Sigmoid colon (tissue), 7 donors: ENCODE measurements at places on chromosomes 3 and 15. TPM values are rescaled to one million over a fixed set of nuclear protein-coding genes. Genes with fewer than 3 reads are reported as not detected.

- no peak overlapping the region for H3K27ac ChIP-seq
- H3K4me3 ChIP-seq, result no peak overlapping the region
- no peak for DNase-seq
- H3K4me1 ChIP-seq, result no peaks in the 10 kb centered on the region
These were observed 39.6 kb downstream of the GPR160 start for GRCh38 chr3:170077361-170077760.

DNA sequence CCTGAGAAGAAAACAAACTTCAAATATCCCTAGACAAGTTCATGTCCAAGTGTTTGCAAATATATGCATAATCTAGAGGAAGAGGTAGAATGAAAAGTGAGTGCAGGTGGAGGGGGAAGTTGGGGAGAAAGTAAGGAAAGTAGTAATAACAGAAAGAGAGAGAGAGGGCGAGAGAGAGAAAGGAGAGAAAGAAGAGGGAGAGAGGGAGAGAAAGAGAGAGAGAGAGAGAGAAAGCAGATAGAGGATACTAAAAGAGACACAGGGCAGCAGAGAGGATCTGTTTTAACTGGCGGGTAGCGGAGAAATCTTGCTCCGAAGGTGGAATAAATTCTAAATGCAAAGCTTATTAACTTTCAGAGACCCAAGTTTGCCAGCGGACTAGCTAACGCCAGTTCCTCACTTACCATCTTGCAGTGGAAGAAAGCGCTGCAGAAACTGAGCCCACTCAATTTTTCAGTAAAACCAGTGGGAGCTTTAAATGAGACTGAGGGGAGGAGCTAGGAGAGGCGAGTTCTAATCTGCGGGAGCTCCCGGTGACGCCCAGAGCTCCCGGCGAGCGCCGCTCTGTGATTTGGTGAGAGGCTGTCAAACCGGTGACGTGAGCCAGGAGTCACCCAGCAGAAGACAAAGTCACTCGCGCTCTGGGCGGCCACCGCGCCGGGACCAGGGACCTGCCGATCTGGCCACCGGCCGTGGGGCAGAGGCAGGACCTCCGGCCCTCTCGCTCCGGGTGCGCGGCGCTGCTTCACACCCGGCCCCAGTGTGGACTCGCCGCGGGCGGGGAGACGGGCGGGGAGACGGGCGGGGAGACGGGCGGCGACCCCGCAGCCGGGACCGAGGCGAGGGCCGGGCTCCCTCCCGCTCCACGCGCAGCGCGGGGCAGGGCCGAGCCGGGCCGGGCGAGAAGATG is at the start of gene GMNC:
Gene GMNC, minus strand, starts transcription at position 486 of the 910 bp plus-strand sequence. Its CDS starts 79 bp downstream, at position 407.
- H3K27ac ChIP-seq, result peak within 1 kb of the TSS; percentile 82
- no peaks in the 10 kb centered on the region for H3K36me3 ChIP-seq
- no peaks in the 10 kb centered on the region for H3K4me1 ChIP-seq
- no peaks in the 10 kb centered on the region for H3K27me3 ChIP-seq
- H3K4me3 ChIP-seq, result peak within 1 kb of the TSS; percentile 86

GRCh38 chr3:34856081-34856947 is 783.0 kb upstream of the ARPP21 start:
- H3K4me1 ChIP-seq, result no peaks in the 10 kb centered on the region
- H3K4me3 ChIP-seq, result no peak overlapping the region
- H3K27me3 ChIP-seq, result no peaks in the 10 kb centered on the region
- DNase-seq, result no peak
- H3K36me3 ChIP-seq, result no peaks in the 10 kb centered on the region

GRCh38 chr3:190339130-190339529 is 16.9 kb upstream of the CLDN1 start:
- H3K27me3 ChIP-seq, result no peaks in the 10 kb centered on the region
- H3K27ac ChIP-seq, result no peak overlapping the region
- no peak overlapping the region for H3K4me3 ChIP-seq
- no peaks in the 10 kb centered on the region for H3K36me3 ChIP-seq
- H3K4me1 ChIP-seq, result peaks cover 6% of the 10 kb centered on the region
- DNase-seq, result no peak

- no peak overlapping the region for H3K27ac ChIP-seq
- H3K4me1 ChIP-seq, result no peaks in the 10 kb centered on the region
- DNase-seq, result no peak
- no peaks in the 10 kb centered on the region for H3K36me3 ChIP-seq
- no peaks in the 10 kb centered on the region for H3K27me3 ChIP-seq
- H3K4me3 ChIP-seq, result no peak overlapping the region
These were observed 350.3 kb downstream of the DOCK3 start for GRCh38 chr3:51024765-51025632.

DNA sequence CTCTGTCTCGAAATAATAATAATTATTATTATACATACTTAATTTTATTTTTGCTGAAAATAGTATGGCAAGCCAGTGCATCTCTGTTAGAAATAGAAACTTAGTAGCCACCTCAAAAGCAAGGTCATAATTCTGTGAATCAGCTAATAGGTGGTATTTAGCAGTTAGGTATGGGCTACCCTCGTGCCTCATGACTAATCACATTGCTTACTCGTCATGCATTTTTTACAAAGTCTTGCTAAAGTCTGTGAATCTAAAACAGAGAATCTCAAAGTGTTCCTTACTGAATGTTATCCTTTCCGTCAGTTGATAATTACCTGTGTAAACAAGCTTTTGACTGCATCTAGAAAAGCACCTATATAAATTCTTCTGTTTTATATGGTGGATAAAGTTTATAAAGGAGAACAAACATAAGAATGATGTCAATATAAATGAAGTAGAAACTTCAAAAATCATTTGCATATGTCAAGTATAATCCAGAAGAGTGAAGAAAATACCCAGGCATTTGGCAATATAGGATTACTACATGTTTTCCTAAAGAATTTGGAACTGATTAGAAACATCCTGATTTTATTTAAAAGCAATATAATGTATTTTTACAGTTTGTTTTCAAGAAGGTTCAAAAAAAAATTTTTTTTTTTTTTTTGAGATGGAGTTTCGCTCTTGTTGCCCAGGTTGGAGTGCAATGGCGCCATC is 6.2 kb downstream of the PPARG start:
- no peak for DNase-seq
- H3K27ac ChIP-seq, result no peak overlapping the region
- no peaks in the 10 kb centered on the region for H3K27me3 ChIP-seq
- H3K36me3 ChIP-seq, result no peaks in the 10 kb centered on the region
- no peaks in the 10 kb centered on the region for H3K4me1 ChIP-seq

DNA sequence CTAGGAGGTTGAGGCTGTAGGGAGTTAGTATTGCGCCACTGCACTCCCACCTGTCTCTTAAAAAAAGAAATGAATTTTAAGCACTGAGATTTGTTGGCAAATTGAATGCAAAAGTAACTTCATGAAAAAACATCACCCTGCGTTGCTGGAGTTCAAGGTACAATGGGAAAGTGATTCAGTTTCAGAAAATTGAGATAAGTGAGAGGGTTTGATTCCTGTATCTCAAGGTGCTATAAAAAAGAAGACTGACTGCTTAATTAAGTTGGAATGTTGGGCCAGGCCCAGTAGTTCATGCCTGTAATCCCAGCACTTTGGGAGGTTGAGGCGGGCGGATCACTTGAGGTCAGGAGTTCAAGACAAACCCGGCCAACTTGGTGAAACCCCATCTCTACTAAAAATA is 39.1 kb downstream of the IQGAP1 start:
- H3K4me1 ChIP-seq, result peaks cover 21% of the 10 kb centered on the region
- no peak overlapping the region for H3K27ac ChIP-seq
- no peaks in the 10 kb centered on the region for H3K36me3 ChIP-seq
- H3K4me3 ChIP-seq, result no peak overlapping the region
- DNase-seq, result no peak
- H3K27me3 ChIP-seq, result no peaks in the 10 kb centered on the region

- no peaks in the 10 kb centered on the region for H3K4me1 ChIP-seq
- no peaks in the 10 kb centered on the region for H3K27me3 ChIP-seq
- H3K36me3 ChIP-seq, result no peaks in the 10 kb centered on the region
- no peak overlapping the region for H3K27ac ChIP-seq
These were observed 79.7 kb downstream of the IFT80 start for GRCh38 chr3:160319322-160319721.

GRCh38 chr3:38283810-38284755 is 2.0 kb downstream of the SLC22A14 start:
- H3K36me3 ChIP-seq, result no peaks in the 10 kb centered on the region
- H3K4me3 ChIP-seq, result no peak overlapping the region
- no peak for DNase-seq
- no peak overlapping the region for H3K27ac ChIP-seq

DNA sequence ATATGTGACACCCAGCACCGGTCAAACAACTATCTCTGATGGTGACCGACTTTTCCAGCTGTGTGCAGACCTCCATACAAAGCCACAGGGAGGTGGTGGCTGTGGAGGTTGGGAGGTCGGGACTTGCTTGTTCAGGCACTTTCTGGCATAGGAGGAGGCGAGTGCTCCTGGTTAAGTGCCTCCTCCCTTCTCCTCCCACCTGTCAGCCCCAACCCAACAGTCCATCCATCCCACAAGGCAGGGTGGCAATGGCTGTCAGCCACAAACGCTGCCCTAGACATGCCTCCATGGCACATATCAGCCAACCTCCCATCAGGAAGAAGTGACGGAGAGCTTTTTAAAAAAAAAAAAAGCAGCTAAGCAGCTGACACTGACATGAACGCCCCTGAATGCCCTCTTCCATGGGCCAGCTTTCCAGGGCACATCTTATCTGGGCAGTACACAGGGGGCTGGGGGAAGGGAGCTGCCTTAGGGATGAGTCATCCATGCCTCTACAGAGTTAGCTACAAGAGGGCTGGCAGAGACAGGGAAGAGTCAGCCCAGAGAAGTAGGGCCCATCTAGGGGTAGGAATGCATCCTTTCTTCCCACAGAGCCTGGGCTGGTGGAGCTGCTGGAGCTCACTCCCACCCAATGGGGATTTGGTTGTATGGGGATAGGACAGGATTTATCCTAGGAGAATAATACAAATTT is 41.2 kb downstream of the CCDC12 start:
- no peaks in the 10 kb centered on the region for H3K27me3 ChIP-seq
- H3K27ac ChIP-seq, result peak overlapping the region; percentile 91
- peak; percentile 95 for DNase-seq
- peaks cover 16% of the 10 kb centered on the region for H3K36me3 ChIP-seq

DNA sequence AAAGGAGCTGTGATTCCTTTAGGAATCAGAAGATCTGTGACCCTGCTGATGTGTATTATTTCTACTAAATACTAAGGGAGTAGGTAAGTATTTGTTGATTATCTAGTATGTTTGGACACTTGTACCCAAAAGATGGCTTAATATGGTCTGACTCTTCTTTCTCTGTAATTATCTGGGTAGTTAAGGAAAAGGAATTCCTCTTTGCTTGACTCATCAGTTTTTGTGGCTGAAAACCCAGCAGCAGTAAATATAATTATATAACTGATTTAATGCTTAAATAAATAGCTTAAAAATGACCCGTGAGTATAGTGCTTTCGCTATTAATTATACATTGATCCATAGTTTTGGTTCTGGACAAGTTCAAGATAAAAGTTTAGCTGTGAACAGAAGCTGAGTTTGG is 155.8 kb downstream of the LRTM1 start:
- H3K4me3 ChIP-seq, result no peak overlapping the region
- no peak for DNase-seq
- peaks cover 21% of the 10 kb centered on the region for H3K4me1 ChIP-seq
- H3K36me3 ChIP-seq, result no peaks in the 10 kb centered on the region

GRCh38 chr3:149947231-149947630 is 23.5 kb downstream of the PFN2 start:
- H3K27ac ChIP-seq, result no peak overlapping the region
- H3K4me3 ChIP-seq, result no peak overlapping the region
- H3K36me3 ChIP-seq, result no peaks in the 10 kb centered on the region
- H3K4me1 ChIP-seq, result no peaks in the 10 kb centered on the region

The ARGFX gene
- total RNA-seq, result not detected

The SCN11A gene
- total RNA-seq, result 1.5 TPM

The ROPN1 gene
- not detected for total RNA-seq

The IGSF10 gene
- 0.41 TPM for total RNA-seq

The WDR93 gene
- not detected for total RNA-seq

The TEX55 gene
- total RNA-seq, result not detected

The C3orf49 gene
- not detected for total RNA-seq

The KNL1 gene
- not detected for total RNA-seq

The ATP2B2 gene
- 0.83 TPM for total RNA-seq
